Glutamatergic neuron (in vitro differentiated cells): ENCODE measurements at places on chromosomes 13 and 19.

DNA sequence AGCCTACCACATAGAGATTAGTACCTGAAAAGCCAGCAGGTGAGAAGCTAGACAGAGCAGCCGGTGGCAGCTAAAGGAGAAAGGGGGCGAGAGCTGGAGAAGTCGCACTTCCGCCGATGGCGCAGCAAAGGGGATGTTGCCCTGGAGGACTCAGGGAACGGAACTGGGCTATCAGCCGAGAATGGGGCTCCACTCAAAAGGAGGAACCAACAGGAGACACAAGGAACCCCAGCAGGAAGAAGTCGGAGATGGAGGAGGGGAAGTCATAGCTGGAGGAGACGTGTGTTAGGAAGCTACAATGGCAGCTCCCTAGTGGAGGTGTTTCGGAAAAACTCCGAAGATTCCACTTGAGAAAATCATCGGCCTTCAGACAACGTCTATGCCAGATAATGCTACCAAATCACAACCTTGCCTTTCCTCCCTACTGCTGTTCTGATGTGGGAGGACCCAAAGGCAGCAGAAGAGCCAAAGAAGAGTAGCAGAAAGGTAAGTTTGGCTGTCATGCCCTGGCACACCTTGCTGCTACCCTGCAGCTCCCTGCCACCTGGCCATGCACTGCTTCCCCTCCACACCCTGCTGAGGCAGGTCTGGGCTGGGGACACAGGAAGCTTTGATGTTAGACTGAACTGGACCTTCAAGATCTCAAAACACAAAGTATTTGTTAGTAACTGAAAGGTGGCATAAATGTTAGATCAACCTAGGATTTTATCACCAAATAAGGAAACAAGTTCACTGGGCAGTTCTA, 127.9 kb downstream of the DLEU7 start:
- DNase-seq, result no peak

GRCh38 chr13:96381681-96382080, 291.8 kb downstream of the HS6ST3 start:
- no peak for DNase-seq

DNA sequence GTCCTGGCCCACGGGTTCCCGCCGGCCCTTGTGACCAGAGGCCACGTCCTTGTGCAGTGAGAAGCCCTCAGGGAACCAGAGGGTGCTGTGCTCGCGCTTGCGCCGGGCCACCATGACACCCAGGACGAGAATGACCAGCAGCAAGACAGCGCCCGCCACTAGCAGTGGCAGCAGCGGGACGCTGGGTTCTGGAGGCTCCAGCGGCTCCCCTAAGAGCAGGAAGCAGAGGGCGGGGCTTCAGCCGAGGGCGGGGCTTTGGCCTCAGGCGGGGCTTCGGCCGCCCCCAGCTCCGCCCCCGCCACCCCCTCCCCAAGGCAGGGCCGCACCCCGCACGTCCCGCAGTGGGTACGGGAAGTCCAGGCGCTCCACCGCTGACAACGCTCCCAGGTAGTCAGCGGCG, 30.4 kb downstream of the NOTCH3 start:
- no peak for DNase-seq

DNA sequence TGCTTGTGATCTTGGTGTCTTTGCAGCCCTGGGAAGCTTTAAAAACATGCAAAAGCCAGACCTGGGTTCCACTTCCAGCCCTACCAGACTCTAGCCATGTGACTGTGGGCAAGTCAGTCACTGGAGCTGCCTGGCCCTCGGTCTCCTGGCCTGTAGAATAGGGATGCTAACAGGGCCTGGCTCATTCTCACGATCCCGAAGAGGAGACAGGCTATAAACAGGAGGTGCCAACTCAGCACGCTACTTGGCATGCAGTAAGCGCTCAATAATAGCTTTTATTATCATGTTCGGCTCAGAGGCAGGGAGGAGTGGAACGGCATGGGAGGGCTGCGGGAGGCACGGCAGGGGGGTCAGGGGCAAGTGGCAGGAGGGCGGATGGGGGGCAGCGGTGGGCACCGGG, 1.7 kb downstream of the CTXN1 start:
- DNase-seq, result no peak

DNA sequence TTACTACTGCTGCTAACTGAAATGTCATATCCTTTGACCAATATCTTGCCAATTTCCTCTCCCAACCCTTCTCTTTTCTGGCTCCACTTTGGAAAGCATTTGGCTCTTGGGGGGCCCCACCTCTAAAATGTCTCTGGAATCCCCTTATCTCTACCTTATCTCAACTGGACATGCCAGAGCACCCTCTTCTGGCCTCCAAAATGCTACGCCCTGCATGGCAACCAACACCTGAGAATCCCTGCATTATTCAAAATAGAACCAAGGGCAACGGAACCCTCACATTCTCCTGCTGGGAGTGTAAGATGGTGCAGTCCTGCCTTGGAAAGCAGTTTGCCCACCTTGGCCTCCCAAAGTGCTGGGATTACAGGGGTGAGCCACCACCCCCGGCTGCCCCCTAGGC, 35.3 kb downstream of the CERS4 start:
- no peak for DNase-seq

- no peak for DNase-seq
Measured at GRCh38 chr13:79811170-79811569, 330.2 kb downstream of the NDFIP2 start.

GRCh38 chr13:50124536-50125303, 109.5 kb downstream of the KCNRG start:
- peak; percentile 91 for DNase-seq

- no peak for DNase-seq
Measured at GRCh38 chr13:70814684-70815083, 706.4 kb upstream of the KLHL1 start.

GRCh38 chr19:30969591-30969990, 379.6 kb downstream of the TSHZ3 start:
- no peak for DNase-seq

GRCh38 chr13:40120288-40120687, 464.8 kb downstream of the COG6 start:
- no peak for DNase-seq

DNA sequence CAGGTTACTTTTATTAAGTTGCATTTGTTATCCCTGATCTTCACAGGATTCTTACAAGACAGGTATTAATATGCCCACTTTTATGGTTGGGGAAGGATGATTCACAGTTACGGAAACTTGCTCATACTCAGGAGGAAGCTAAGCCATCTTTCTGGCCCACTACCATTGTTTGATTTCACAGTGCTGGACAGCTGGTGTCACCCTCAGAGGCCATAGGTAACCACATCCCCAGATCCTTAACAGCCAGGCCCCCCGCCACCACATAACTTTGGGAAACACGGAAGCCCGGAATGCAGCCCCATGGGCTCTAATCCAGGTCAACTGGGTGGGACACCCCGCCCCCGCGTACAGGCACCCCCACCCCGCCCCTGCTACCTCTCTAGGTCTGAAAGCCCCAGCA, 119.7 kb downstream of the IRS2 start:
- no peak for DNase-seq

- DNase-seq, result no peak
Measured at GRCh38 chr19:55485439-55486011, 537 bp downstream of the NAT14 start.

GRCh38 chr19:1311543-1312091, 25.9 kb downstream of the EFNA2 start:
- no peak for DNase-seq

GRCh38 chr13:97335488-97336134, 98.4 kb upstream of the RAP2A start:
- DNase-seq, result no peak

DNA sequence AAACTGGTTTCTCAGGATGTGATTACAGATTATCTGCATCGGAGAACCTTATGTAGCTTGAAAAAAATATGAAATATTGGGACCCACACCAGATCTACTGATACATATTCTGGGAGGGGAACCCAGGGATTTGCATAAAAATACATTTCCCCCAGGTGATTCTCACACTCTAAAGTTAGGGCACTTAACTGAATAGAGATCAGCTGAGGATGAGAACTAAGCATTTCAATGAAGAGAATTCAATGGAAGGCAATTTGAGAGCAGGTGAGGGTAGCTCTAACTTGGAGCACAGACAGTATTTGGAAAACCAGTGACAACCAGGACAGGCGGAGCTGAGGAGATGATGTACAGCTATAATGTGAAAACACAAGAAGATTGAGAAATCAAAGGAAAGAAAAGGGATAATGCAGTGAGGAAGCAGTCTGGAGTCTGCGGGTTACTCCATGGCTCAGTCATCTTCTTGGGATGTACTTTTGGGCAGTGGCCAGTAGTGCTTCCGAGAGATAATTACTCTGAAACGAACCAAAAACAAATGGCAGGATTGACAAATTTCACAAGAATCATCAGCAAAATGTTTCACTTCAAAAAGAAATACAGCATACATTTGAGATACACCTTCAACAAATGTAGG, 6.1 kb upstream of the OXGR1 start:
- DNase-seq, result no peak

GRCh38 chr13:49540552-49540951, 44.8 kb downstream of the PHF11 start:
- no peak for DNase-seq

DNA sequence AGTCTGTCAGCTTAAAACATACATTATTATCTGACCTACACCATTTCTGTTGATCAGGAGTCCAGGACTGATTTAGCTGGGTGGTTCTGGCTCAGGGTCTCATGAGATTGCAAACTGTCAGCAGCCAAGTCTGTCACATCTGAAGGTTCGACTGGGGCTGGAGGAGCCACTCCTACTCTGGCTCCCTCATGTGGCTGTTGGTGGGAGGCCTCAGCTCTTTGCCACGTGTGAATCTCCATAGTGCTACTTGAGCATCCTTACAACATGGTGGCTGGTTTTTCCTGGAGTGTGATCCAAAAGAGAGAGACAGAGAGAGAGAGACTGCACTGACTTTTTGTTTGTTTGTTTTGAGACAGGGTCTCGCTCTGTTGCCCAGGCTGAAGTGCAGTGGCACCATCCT, 63.6 kb upstream of the NFIC start:
- DNase-seq, result no peak

DNA sequence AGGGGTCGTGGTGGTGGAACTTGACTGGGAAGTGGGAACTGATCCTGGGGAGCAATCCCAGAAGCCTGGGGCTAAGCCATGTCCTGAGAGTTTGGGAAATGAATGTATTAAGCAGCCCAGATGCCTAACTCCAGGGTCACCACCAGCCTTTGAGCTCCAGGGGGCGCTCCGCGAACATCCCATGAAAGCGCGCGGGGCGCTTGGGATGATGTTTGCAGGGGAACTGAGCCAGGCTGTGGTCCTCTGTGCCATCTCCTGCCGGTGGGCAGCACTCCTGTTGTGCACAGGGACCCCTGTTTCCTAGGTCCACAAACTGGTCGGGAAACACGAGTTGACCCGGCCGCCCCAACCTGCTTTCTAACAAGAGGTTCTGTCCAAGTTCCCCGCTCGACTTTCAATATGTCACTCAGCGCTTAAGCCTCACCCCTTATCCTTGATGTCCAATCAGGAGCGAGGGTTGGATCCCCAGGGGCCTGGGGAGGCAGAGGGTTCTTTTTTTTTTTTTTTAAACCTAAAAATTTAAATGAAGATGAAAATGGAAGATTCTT, 14.4 kb downstream of the LEUTX start:
- DNase-seq, result peak; percentile 89

- no peak for DNase-seq
Measured at GRCh38 chr13:51523082-51523518, 61.2 kb upstream of the WDFY2 start.

GRCh38 chr19:17138937-17139598, 63.5 kb downstream of the MYO9B start:
- no peak for DNase-seq

GRCh38 chr13:22090106-22090505, 419.2 kb downstream of the FGF9 start:
- DNase-seq, result no peak

GRCh38 chr13:88701551-88701950, 1030.4 kb downstream of the SLITRK5 start:
- DNase-seq, result no peak

DNA sequence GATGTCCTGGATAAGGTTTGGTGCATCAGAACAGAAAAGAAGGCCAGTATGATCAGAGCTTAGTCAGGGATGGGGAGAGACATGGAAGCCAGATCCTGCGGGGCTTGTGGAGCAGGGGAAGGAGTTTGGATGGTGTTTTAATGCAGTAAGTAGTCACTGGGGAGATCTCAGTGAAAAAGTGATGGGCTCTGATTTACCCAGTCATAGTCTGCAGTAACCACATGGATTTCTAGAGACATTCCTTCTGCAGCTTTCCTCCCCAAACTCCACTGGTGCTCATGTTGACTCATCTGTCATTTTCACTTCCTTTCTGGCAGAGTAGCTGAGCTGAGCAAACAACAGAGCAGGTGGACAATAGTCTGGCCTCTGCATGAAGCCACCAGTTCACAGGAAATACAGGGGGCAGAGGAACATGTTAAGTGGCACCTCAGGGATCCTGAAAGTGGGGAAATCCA, 144.1 kb downstream of the DPF1 start:
- no peak for DNase-seq

DNA sequence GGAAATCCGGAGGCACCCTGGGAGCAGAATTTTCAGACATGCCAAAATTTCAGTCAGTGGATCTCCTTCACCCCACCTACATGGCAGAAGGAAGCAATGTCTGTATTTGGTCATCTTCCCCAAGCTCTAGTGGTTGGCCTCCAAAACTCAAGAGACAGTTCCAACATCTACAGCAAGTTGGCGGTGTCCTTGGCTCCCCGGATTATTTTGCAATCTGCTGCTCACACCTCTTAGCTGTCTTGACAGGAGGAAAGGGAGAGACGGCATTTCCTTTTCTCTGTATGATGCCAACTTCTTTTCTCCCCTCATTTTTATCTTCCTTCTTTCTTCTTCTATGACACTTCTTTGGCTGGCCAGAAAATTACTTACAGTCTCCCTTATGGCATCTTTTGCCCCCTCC, 159.9 kb downstream of the SUCLA2 start:
- no peak for DNase-seq

GRCh38 chr19:5618591-5618990, 4.0 kb downstream of the SAFB2 start:
- no peak for DNase-seq

- peak; percentile 12 for DNase-seq
Measured at GRCh38 chr13:113061796-113062425, 43.7 kb upstream of the F7 start.

GRCh38 chr13:44451651-44452050, 78.0 kb downstream of the SERP2 start:
- DNase-seq, result no peak

DNA sequence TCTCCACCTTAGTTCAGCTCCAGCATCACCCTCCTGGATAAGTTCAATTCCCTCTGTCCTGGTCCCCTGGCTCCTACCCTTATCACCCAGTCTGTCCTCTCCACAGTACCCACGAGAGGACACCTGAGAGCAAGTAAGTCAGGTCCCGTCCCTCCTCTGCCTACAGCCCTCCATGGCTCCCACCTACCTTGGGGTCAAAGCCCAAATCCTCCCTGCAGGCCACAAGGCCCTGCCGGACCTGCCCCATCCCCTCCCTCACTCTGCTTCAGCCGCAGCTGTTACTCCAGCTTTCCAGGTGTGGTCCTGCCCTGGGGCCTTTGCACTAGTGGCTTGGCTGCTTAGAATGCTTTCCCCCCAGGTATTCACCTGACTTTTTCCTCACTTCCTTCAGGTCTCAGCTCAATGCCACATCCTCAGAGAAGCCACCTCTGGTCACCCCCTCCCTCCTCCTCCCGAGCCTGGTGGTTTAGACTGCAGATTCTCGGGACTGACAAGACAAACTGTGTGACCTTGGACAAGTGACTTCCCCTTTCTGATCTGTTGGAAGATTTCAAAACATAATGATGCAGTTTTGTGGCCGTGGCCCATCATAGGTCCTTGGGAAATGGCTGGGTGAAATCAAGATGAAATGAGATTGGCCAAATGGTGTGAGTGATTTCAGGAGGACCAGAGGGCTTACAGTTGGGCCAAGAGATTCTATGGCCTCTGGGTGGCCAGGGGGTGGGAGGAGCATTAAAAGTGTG, 3.6 kb downstream of the TUBB4A start:
- no peak for DNase-seq

GRCh38 chr13:104975272-104975671, 1560.2 kb downstream of the EFNB2 start:
- DNase-seq, result no peak
